C1 segment of cervical spinal cord (tissue), 14 donors: ENCODE measurements at places on chromosomes 6 and 20.

DNA sequence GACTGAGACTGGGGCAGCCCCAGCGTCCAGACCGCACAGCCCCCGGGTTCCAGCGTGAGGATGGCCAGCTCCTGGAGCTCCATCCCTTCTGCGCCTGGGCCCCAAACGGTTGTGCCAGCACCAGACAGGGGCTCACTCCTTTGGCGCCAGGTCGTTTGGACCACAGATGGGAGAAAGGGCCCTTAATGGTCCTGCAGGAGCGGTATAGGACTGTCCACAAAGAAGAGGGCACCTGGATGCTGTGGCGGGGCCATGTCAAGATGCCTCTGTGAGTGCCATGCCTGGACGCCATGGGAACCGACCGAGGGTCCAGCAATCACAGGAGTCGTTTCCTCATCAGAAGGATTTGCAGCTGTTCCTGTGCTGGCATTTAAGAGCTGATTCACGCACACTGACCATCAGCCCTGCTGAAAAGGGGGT, 82.7 kb downstream of the DLL1 start:
- DNase-seq: no peak

DNA sequence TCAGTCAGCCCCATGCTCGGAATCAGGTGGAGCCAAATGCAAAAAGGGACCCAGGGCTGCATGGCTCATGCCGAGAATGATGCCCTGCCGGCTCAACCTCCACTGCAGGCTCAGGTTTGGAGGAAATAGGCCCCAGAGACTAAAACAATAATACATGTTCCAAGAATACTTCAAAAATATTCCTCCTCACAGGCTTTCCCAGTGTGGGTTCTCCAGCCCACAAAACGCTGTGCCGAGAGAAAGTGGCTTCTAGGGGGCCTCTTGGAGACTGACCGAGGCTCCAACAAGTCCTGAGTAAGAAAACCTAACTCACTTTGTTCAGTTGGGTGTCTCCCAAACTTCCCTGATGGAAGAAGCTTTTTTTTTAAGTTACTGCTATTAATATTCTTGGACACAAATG, 73.9 kb downstream of the BANF2 start:
- DNase-seq: no peak

DNA sequence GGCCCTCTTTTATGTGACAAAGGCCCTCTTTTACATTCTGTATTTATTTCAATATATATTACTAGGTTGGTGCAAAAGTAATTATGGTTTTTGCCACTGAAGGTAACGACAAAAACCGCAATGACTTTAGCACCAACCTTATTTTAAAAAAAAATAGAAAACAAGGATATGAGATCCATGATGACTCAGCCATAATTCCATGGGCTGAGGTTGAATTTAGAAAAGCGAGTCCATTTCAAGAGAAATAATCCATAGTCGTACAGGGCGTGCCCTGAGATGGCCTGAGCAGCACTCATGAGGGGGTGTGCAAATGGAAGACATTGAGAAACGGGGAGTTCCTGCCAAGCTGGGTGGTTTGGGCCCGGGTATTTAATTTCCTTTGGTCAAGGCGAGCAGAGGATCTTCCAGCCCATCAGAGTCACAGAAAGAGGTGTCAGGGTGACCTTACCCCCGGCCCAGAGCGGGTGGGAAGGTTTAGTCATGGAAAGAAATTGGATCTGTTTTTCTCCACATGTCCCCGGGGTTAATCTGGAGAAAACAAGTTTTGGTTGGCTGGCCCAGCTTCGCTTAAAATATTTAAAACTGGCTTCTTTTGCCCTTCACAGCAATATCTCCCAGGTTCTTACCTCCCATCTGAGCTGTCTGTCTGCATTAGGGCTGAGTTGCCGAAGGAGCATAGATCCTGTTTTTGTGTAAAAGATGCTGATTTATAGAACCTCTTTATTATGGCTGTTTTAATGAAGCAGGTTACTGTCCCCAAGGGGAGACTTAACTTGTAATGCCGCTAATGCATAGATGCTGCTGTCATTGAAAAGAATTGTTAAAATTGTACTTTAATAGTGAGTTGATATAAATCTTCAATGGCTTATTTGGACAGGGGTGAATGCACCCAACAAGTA, 255.6 kb downstream of the PREX1 start:
- DNase-seq: no peak

DNA sequence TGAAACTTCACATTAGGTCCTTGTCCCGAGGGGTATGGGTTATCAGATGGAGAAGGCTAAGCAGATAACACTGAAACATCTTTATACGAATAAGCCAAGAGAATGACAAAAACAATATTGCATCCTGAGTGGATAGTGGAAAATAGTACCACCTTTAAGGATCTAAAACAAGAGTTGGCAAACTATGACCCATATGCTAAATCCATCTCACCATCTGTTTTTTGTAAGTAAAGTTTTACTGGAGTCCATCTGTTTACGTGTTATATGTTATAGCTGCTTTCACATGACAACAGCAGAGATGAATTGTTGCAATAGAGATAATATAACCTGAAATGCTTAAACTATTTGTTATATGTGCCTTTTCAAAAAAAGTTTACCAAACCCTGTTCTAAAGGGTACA, 76.1 kb upstream of the TRDN start:
- DNase-seq: no peak

GRCh38 chr20:11691766-11692165, 225.9 kb upstream of the BTBD3 start:
- no peak for DNase-seq

DNA sequence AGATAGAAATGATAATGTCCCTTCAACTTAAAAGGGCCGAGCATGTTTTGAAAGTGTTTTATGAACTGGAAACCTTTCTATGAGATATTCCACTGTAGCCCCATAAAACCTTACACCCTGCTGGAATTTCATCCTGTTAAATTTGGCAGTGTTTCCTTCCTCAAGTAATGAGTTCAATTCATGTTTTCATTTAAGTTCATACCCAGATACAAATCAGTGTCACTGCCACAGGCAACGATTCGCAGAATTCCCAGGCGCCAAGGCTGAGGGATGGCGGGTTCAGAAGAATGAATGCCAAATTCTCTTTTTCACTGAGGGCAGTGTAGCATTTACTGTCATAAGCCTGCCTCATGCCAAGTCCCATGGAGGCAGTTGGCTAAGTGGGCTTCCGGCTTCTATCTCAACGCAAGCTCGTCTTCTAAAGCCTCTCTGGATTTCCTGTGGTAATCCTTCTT, 511.8 kb upstream of the ID4 start:
- DNase-seq: no peak

DNA sequence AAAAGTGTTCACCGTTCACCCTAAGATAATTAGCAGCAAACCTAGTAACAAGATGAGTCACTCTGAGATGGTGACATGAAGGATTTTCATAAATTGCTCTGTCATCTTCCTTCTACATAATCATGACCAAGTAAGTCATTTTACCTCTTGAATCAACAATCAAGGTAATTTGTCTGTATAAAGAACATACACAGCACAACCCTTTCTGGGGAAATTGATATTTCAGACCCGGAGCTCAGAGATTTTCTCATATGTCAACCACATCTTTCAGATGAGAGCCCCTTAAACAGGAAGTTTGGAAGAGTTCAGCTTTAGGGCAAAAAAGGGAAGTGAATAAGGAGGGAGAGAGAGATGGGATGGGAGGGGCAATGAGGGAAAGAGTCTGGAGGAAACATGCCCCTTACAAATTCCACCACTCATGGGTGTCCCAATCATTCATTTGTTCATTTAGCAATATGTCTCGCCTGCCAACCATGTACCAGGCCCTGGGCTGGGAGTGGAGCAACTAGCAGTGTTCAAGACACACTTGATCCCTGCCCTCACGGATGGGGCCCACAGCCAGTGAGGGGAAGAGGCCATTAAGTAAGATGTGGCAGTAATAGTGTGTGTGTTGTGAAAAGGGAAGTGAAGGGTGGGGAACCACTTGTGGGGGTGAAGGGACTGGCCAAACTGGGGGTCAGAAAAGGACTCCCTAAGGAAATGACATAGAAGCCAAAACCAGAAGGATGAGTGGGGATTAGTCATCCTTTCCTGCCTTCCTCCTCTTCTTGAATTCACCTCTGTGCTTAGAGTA, 190.9 kb downstream of the MAFB start:
- no peak for DNase-seq

DNA sequence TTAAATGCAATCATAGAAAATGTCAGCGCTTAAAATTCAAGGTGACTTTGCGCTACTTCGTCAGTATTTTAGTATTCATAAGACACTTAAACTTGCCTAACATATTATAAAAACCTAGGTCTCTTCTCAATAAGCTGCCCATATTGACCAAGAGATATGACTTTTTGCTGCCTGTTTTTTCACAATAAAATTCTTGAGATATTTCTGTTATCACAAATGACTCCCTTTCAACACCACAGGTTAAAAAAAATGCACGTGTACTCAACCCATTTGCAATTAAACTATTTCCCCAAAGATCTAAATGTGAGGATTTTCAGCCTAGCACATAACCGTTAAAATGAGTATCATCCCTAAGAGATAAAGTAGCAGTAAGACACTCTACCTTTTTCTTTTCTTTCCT, 10.7 kb downstream of the ATXN1 start:
- no peak for DNase-seq

DNA sequence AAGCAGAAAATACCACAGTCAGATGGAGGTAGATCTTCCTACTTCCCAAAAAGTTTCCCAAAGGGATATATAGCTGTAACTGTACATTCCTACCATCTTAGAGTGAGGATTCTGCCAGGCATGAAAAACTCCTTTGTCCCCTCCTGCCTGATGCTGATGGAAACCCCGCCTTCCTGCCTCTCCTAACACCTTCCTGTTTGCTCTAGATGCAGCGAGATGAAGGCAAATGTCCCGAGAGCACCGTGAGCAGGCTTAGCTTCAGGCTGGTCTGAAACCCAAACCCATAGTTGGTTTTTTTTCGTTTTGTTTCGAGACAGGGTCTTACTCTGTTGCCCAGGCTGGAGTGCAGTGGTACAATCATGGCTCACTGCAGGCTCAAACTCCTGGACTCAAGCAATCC, 55.6 kb downstream of the MYB start:
- no peak for DNase-seq

GRCh38 chr6:54846243-54846856, at the start of gene FAM83B:
Gene FAM83B, plus strand, starts transcription at chr6:54846771. Its CDS starts 23,476 bp downstream, at chr6:54870247.
- no peak for DNase-seq

GRCh38 chr6:4271761-4272470, 136.5 kb upstream of the ECI2 start:
- no peak for DNase-seq

DNA sequence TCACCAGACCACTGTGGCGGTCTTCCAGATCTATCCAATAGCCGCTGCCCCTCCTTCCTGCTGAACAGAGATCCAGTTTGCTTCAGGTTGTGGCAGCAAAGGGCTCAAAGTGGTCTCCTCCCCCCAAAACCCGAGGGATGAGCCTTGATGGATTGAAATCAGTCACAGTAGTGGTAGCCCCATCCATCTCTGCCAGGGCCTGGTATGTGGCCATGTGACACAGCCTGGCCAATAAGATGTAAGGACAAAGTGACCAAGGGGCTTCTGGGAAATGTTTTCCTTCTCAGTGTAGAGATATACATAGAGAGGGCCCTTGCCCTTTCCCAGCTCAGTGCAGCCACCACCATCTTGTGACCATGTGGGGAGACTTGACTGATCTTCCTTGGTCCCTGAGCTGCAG, 4.1 kb upstream of the ARMC2 start:
- no peak for DNase-seq
